C1 segment of cervical spinal cord (tissue), 14 donors: ENCODE measurements at places on chromosomes 4 and X.

DNA sequence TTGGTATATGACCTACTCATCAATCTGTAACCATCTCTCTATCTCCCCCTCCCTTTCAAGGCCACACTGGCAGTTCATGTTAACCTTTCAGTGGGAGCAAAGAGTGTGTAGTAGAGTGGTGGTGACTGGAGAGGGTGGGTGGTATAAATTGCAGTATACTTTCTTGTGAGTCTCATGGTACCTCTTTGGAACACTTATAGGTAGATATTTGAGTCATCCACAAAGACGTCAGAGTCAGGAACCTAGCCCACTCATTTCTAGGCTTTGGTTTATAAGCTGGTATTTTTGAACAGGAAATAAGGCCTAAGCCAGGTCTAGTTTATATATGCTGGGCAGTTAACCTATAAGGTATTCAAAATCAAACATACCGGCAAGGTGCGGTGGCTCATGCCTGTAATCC is 36.3 kb downstream of the RLIM start:
- no peak for DNase-seq

- DNase-seq, result no peak
Measured at GRCh38 chrX:136171420-136171819, 24.1 kb downstream of the FHL1 start.

- DNase-seq, result no peak
Measured at GRCh38 chr4:19577097-19577496, 674.6 kb upstream of the SLIT2 start.

- no peak for DNase-seq
Measured at GRCh38 chrX:70398899-70399298, 24.2 kb upstream of the GDPD2 start.

GRCh38 chrX:140766024-140766611 is 56.6 kb downstream of the LINC00632 start:
- DNase-seq, result no peak

GRCh38 chrX:135315864-135316263 is 6.6 kb downstream of the ETDC start:
- no peak for DNase-seq

DNA sequence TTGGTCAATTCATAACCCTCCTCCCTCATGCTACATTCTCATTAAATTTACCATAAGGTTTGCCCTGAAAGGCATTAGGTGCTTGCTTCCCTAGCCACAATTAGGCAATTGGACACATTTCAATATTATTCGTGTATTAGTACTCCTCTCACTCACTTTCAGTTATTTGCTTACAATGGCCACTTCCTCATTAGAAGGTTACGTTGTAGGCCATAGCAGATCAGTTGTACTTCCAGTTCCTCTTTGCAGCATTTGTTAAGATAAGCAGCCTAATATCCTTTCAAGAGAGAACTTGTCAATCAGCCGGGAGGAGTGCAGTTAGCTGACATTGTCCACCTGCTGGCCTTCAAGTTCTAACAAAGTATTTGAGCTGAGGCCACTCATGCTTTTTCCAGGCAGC is 1017.2 kb downstream of the PCDH7 start:
- no peak for DNase-seq

DNA sequence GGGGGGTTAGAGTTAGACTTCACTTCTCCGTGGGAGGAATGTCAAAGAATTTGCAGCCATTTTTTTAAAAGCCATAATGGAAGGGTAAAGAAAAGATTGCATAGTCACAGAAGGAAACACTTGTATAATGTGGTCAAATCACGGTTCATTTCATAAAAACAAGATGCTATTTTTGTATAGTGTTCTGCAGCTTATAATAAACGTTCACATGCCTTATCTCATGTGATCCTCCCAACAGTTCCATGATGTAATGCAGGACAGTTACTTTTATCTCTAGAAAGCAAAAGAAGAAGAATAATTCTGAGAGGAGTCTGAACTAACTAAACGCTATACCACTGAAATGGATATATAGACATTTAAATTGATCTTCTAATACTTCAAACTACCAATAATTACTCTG is 71.3 kb upstream of the CAMK2D start:
- DNase-seq, result no peak

GRCh38 chr4:18961266-18961665 is 939.7 kb upstream of the LCORL start:
- DNase-seq, result no peak

DNA sequence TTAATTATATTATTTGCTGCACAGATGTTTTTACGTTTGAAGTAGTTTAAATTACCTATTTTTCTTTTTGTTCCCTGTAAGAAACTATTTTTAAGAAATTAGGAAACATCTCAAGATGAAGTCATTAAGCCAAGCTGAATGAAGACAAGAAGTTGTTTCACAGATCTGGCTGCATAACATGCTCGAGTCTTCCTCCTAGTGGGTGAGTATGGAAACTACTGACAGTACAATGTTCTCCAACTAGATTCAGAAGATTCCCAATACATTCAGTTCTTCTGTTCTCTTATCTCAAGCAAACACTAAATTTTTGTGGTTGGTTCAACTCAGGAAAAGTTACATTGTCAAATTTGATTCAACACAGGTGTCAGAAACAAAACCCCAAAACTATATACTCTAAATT is 256.8 kb upstream of the VCX start:
- DNase-seq, result no peak

DNA sequence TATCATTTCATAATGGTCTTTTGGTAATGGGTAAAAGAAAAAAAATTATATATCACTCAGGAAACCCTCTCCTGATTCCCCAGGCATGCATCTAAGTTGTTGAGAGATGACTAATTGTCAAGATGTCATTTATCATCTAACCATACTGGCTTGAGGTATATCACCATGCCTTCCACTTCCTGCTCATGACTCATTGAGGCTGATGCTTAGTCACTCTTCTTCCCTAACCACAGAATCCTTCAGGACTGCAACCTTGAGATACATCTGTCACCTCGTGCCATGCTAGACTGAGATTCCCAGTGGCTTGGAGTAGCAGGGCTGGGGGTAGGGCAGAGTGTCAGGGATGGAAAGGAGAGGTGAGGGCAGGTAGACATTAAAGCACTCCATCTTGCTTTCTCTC is 782.5 kb upstream of the INTU start:
- DNase-seq, result no peak

DNA sequence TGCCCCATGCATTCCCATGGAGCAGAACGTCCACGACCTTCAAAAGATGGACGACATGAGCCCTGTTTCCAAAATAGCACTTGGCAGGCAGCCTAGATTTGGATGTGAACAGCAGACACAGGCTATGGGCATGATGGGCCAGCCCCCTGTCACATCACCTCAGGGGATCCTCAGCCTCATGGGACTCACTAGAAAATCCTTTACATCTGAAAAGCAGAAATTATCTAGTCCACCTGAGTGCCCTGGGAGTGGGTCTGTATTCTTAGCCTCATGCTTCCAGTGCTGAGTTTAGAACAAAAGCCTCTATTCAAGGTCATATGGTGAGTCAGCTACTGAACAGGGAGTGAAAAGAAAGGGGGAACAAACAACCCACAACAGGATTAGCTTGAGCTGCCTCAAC is 35.8 kb downstream of the GRIA3 start:
- no peak for DNase-seq

GRCh38 chr4:116132946-116133345 is 952.4 kb downstream of the TRAM1L1 start:
- DNase-seq, result no peak

DNA sequence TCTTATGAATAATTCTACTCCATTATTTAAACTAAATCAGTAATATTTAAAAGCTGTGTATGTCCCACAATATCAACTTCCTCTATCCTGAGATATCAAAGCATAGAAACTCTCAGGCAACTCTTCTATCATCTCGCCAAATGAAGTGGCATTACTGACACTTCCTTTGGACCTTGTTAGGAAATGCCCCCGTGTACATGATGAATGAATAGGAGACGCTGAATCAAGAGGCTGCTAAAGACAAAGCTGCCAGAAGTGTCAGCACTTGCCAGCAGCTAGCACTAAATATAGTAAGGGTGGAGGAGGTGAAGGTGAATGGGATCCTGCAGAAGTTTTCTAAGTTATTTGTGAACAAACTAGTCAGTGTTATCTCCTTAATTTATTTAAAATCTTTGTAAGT is 99.5 kb upstream of the BLTP1 start:
- DNase-seq, result no peak

DNA sequence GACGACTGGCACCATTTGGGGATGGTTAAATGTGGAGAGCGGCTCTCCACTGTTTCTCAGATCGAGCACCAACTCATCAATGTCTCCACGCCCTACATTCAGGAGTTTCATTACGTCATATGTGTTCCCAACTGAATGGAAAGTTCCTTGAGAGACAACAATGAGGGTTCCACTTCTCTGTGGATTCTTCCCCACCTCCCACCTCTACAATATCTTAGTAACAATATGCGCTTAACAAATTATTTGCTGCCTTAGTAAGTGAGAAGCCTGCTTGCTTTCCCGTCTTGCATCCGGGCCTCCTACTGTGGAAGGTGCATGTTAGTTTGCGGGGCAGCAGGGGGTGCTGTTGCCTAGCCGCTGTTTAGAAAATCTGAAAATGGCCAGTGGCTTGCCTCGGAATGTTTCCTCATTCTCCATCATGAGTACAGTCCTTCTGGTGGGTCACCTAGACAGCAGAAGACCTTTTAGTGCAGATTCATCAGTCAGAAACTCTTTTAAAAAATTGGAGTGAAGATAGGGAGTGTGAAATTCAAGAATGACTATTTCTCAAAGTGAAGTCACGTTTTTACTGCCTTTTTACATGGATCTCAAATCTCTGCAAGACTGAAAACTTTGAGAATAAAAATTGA is 55.7 kb downstream of the PHOX2B start:
- peak; percentile 51 for DNase-seq

DNA sequence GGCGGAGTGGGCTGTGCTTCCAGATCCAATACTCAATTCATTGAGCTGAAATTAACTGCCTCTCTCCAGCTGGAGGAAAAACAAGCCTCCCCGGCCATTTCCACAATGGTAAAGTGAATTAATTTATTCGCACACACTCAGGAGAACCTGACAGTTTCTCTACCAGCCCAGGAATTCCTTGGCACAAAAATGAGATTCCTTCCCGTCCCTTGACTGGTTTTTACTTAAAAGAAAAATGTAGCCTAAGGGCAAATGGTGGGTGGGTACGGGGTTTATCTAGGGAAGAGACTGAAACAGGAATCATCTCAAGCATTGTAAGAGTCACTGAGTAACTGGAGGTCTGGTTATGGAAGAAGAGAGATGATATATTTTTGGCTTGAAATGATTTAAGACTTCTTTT is 102.7 kb downstream of the VCX3A start:
- no peak for DNase-seq

DNA sequence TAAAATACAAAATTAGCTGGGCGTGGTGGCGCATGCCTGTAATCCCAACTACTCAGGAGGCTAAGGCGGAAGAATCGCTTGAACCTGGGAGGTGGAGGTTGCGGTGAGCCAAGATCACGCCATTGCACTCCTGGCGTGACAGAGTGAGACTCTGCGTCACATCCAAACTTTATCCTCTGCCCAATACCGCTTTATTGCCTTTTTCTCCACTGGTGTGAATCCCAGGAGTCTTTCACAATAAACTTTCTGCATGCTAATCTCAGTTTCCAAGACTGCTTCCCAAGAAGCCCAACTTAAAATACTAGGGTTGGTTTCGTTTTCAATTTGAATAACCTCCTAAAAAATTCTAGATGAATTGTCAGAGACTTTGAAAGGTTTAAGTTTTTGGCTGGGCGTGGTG is 27.2 kb upstream of the DHX15 start:
- DNase-seq, result no peak

GRCh38 chr4:30840571-30840970 is 120.4 kb downstream of the PCDH7 start:
- no peak for DNase-seq

- no peak for DNase-seq
Measured at GRCh38 chrX:40448793-40449192, 132.0 kb upstream of the ATP6AP2 start.

- peak; percentile 1 for DNase-seq
Measured at GRCh38 chrX:23844502-23845138, 61.6 kb downstream of the SAT1 start.

GRCh38 chrX:11446949-11447348 is 153.7 kb downstream of the AMELX start:
- no peak for DNase-seq

DNA sequence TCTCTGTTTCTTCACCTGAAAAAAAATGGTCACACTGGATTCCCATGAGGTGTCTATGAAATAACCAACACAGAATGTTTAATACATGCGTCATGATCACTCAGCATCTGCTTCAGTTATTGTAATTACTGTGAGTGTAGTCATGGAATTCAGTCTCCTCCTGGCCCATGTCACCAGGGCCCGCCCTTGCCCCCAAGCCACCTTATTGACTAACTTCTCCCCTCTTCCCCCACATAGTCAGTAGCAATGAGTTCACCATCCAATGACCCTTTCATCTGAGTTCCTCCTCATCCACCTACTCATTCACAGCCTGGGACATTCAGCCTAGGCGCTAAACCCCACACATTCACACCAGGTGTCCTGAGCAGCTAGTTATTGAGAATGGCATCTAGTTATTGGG is 15.6 kb downstream of the PNMA6F start:
- DNase-seq, result no peak

DNA sequence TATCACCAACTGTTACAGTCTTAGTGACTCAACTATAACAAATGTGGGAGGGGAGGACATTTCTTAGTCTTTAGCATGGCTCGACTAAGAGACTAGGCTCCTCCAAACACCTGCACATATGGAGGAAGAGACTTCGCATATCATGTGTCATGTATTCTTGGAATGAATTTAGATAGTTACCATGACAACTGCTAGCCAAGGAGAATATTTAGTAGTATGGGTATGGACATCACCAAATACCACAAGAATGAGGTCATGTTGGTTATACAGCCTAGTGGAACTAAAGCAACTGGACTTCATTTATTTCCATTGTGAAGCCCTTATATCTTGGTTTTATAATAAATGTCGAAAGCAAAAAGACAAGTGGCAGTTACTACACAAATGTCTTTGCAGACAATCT is 512.3 kb downstream of the CFAP47 start:
- no peak for DNase-seq

GRCh38 chr4:15149234-15149838 is 147.1 kb downstream of the CPEB2 start:
- DNase-seq, result no peak

- DNase-seq, result no peak
Measured at GRCh38 chrX:716136-716535, 85.5 kb downstream of the SHOX start.

DNA sequence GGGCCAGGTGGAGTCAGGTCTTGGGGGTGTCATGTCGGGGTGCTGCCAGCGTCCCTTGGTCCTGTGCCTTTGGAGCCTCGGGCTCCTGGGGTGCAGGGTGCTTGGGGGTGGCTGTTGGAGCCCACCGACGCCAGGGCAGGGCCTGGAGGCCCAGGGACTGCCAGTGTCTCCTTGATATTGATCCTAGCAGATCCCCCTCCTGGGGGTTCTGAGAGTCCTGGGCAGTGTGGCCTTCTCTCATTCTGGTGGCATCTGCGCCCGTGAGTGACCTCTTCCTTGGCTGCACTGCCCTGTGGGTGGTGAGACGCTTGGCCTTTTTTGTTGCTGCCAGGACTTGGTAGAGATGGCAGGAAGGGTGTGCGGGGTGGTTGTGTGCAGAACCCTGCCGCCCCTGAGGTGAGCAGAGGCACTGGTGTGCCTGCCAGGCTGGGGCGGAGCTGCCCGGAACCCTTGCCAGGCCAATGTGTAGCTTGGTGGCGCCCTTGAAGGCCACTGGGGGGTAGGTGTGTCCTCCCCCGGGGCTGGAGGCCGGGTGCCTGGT is 7.0 kb downstream of the NAT8L start:
- DNase-seq, result no peak

- DNase-seq, result no peak
Measured at GRCh38 chr4:140808256-140808655, 52.1 kb upstream of the TBC1D9 start.

- no peak for DNase-seq
Measured at GRCh38 chrX:39726771-39727170, 371.0 kb downstream of the BCOR start.
